ENCODE measurements at places on chromosomes 2 and 18.

GRCh38 chr2:118978064-118978463 is 36.1 kb downstream of the MARCO start:
- DNase-seq, result no peak

- DNase-seq, result no peak
Observed at GRCh38 chr2:144971786-144972335, 451.9 kb upstream of the ZEB2 start.

- DNase-seq, result no peak
Observed at GRCh38 chr18:25223211-25223610, 128.8 kb downstream of the ZNF521 start.

- DNase-seq, result no peak
Observed at GRCh38 chr2:176137906-176138305, 8.4 kb downstream of the HOXD8 start.

DNA sequence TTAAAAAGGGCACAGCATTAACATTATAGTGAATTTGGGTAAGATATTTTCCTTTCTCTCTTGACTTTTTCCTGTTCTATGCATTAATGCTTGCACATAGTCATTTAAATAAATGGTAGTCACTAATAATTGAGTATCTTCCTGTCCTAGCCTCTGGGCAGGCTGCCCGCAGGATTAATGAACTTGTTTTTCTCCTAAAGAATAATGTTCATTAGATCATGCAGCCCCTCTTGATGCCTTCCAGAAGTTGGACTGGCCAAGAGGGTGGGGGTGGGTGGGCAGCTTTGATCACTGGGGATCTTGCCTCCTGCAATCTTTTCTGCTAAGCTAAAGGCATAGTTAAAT is 514.5 kb upstream of the CDH2 start:
- no peak for DNase-seq

DNA sequence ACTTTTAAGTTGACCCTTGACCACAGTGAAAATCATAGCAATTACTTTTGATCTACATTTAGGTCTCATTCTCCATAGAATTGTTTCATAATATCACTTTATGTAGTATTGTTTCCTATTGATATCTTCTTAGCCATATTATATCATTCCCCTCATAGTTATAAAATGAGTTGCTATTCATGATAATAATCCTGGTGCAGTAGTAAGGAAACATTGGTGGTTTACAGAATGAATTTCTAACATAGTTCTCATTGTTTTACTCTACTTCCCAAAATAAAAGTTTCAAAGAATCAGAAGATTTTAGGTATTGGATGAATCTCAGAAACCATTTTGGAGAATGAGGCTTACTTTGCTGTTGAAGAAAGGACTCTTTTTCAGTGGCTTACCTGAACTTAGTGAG is 246.0 kb downstream of the PARD3B start:
- no peak for DNase-seq

DNA sequence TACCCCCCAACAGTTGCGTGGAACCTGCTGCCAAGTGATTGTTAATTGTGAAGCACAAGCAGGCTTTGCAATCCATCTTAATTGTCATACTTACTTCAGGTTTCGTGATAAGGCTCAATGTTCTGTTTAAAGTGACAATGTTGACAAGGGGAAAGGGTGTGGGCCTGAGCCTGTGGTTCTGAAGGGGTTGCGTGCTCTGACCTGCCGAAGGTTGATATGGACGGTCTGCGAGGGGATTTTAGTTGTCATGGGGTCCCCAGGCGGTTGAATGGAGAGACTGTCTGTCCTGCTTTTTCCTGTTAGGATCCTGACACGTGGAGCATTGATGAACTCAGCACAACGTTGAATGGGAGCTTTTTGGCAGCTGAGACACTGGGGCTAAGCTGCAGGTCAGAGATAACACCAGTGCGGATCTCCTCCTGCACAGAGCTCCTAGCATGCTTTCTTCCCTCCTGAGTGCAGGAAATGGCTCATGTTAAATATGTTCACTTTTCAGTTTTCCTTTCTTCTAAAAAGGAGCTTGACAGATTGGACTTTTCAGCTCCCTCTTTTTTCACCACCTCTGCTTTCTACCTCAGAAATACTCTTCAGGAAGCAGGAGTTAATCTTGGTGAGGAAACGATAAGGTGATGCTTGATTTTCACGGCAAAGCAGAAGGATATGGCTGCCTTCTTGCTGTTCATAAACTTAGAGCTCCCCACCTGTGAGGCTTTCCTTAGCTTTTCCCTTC is 62.9 kb upstream of the ZEB2 start:
- DNase-seq, result no peak
